ENCODE measurements at places on chromosomes 4 and X. TPM values are rescaled to one million over a fixed set of nuclear protein-coding genes. Genes with fewer than 3 reads are reported as not detected.

KCND1 gene
- total RNA-seq: 0.88 TPM

SOD3 gene
- 3.8 TPM for total RNA-seq

GLRA3 gene
- total RNA-seq: not detected

SMAD1 gene
- 5.3 TPM for total RNA-seq

PRR32 gene
- not detected for total RNA-seq

MAGEB1 gene
- total RNA-seq: not detected

C4orf33 gene
- 6.2 TPM for total RNA-seq

CPLX1 gene
- total RNA-seq: 20.9 TPM
